Activated naive CD8-positive, alpha-beta T cell treated with anti-CD3 and anti-CD28 coated beads, Interleukin-2, amount 10 ng/mL, durations not matched to agents 7 days and 5 days (primary cell): ENCODE measurements at places on chromosomes 12 and 14. TPM values are rescaled to one million over a fixed set of nuclear protein-coding genes. Genes with fewer than 3 reads are reported as not detected.

GRCh38 chr12:101044512-101045059, 165.5 kb downstream of the SLC5A8 start:
- no peak for DNase-seq

DNA sequence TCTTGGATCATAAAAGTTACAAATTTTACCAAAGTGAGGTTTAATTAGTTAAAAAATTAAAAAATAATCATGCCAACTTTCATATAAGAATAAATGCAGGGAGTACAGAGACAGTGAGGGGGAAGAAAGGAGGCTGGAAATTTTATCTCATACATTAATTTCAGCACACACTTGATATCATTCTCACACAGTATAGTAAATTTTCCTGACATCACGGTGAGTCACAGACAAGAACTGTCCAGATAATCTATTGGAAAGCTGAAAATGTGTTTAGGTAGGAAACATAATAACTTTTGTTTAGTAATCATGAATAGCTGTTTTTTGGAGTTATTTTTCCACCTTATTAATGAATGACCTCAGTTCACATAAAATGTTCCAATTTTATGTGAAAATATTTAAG, 1204.8 kb downstream of the GALC start:
- no peak for DNase-seq

- DNase-seq = no peak
Measured at GRCh38 chr14:73764406-73765280, 50.5 kb upstream of the PNMA1 start.

- no peak for DNase-seq
Measured at GRCh38 chr12:65296508-65297265, 18.2 kb downstream of the MSRB3 start.

- no peak for DNase-seq
Measured at GRCh38 chr14:31690056-31690455, 128.9 kb downstream of the NUBPL start.

DNA sequence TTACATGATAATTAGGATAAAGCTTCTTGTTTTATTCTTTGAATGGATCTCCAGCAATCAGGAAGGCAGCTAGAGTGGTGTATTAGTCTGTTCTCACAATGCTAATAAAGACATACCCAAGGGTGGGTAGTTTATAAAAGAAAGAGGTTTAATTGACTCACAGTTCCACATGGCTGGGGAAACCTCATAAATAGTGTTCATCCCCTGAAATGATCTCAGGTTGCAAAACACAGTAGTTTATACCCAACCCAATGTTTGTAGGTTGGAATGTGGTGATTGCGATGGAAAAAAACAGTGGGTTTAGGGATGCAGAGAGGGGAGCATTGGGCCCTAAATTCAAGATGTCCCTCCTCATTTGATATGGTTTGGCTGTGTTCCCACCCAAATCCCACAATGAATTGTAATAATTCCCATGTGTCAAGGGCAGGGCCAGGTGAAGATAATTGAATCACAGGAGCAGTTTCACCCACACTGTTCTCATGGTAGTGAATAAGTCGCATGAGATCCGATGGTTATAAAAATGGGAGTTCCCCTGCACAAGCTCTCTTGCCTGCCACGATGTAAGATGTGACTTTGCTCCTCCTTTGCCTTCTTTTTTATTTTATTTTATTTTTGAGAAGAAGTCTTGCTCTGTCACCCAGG, 11.5 kb downstream of the MUCL1 start:
- no peak for DNase-seq

- DNase-seq = no peak
Measured at GRCh38 chr12:107094183-107094448, 767 bp upstream of the CRY1 start.

DNA sequence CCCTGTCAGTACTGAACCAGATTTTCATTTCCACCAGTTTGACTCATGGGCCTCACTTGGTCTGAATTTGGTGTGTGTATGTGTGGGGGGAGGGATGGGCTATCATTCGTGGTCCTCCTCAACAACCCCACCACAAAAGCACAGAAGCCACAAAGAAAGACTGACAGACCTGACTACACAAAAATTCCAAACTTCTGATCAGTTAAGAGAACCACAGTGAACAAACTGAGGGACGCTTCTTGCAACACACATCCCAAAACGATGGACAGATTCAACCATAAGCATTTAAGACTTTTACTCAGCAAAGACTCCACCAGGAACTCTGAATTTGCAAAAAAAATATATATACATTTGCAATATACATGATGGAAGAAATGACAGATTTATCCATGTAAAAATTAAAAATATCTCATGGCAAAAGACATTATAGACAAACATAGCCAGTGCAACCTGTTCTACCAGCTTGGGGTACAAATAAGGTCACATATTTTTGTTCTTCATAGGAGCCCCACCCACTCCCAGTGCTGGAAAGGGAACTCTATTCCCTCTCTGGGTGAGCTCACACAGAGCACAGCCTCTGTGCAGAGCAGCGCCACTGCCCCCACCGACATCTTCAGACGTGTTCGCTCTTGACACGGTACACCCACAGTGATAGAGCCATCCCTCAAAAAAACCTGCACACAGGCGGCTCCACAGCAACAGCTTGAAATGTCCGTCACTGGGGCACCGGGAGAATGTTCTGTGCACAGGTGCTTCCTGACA, 49.7 kb downstream of the JAG2 start:
- DNase-seq = no peak

GRCh38 chr12:96872961-96873360, 34.1 kb upstream of the NEDD1 start:
- DNase-seq = no peak

GRCh38 chr14:21136024-21136423, 19.8 kb downstream of the OR5AU1 start:
- no peak for DNase-seq

GRCh38 chr12:65728455-65728847, 95.8 kb upstream of the HMGA2 start:
- DNase-seq = no peak

The LAG3 gene
- 46.6 TPM for total RNA-seq

The RPS6KL1 gene
- 2.6 TPM for total RNA-seq

The KCNA5 gene
- not detected for total RNA-seq

The CARMIL3 gene
- total RNA-seq = 0.91 TPM

The DTX3 gene
- total RNA-seq = 32.8 TPM

The GLT1D1 gene
- total RNA-seq = not detected
